ENCODE measurements at places on chromosomes 7 and 10.
A peak's percentile ranks its signal among the peaks of the same experiment; 100 is the strongest.

DNA sequence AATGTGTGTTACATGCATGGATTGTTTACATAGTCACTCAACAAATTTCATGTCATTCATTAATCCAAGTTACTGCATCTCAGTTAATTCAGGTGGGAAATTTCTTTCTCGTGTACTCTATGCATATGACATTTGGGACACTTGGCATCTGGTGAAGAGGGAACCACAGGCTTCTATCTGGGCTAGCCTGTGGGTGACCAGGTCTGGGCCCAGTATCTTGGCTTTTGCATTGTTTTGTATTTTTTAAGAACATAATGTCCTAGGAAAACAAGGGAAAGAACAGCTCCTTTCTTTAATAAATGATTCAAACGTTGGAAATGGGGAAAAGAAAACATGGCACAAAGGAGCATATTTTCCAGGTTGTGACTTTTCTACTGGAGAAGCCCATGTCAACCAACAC lies 331.1 kb downstream of the WDR11 start:
- no peak for DNase-seq

DNA sequence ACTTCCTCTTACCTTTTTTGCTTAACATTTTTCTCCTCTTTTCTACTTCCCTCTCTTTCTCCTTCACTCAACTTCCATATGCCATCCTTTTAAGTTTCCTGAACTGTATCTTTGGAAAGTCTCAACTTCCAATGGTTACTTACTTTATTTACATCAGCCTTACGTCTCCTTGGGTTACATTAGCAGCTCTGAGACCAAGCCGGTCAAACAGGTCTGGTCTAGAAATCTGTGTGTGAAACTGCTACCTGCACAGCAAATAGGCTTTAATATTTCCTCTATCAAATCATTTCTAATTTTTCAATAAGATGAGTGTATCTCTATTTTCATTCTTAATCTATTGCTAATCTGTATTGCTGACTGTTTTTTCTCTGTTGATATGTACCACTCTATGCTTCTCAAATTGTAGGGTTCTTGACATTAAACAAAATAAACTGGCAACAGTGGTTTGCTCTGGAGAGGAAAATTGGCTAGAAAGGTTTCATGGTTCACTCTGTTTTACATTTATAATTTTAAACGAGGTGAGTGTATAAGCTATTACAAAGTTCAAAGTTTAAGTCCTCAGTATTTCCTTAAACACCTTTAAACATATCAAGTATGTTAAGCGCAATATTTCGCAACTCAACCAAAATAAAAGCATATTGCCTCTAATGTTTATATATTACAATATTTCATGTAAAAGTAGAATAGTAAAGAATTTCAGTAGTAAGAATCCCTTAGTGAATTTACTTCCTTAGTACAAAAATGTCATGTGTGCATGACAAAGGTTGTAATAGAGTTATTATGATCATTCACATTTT lies 3.6 kb upstream of the SEMA3C start:
- no peak for DNase-seq

GRCh38 chr10:122915700-122916099 lies 5.3 kb downstream of the FAM24A start:
- no peak for DNase-seq

- peak; percentile 80 for DNase-seq
Observed at GRCh38 chr10:44195112-44196007, 189.5 kb downstream of the CXCL12 start.

- no peak for DNase-seq
Observed at GRCh38 chr7:154720016-154720415, 282.9 kb downstream of the PAXIP1 start.

GRCh38 chr10:124665558-124665957 lies 78.6 kb downstream of the FAM53B start:
- no peak for DNase-seq

DNA sequence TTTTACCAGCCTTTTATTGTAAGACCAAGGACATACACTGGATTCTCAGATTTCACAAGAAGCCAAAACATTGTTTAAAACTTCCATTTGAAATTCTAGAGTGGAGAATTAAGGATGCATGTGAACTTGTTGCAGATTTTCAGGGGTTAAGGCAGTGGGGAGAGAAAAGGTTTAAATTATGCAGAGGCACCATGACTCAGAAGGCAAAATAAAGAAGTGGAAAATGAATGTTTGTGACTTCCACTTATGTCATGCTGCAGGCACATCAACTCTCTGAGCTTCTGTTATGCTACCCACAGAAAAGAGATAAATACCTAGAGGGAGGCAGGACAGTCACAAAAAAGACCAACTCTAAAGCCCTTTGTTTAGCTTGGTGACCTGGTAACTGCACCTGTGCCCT lies 84.4 kb upstream of the BET1 start:
- no peak for DNase-seq
